ENCODE measurements at places on chromosomes 3 and 15. TPM values are rescaled to one million over a fixed set of nuclear protein-coding genes. Genes with fewer than 3 reads are reported as not detected.

Gene FSD2
- not detected for total RNA-seq

Gene PLA2G4E
- total RNA-seq = not detected

Gene MUC4
- total RNA-seq = not detected

Gene CCR9
- not detected for total RNA-seq

Gene SLC28A2
- total RNA-seq = not detected

Gene C15orf39
- total RNA-seq = 30.8 TPM

Gene PLA2G4D
- not detected for total RNA-seq

Gene CLDN16
- total RNA-seq = not detected

Gene ZBTB47
- total RNA-seq = 69.3 TPM

Gene GPR87
- total RNA-seq = not detected

Gene SPATA12
- not detected for total RNA-seq

Gene PHLDB2
- total RNA-seq = 58.6 TPM

Gene MME
- 1.5 TPM for total RNA-seq

Gene STXBP5L
- not detected for total RNA-seq

Gene A4GNT
- not detected for total RNA-seq

Gene VPS8
- total RNA-seq = 24.9 TPM

Gene LRTM1
- not detected for total RNA-seq

Gene ALDH1A2
- 9.3 TPM for total RNA-seq

Gene PLSCR4
- total RNA-seq = 87.2 TPM

Gene ZCWPW2
- not detected for total RNA-seq

Gene ST8SIA2
- not detected for total RNA-seq

Gene TTLL13
- not detected for total RNA-seq

Gene ESYT3
- total RNA-seq = not detected

Gene MORF4L1
- 108 TPM for total RNA-seq

Gene CCNB2
- not detected for total RNA-seq

Gene NR2E3
- total RNA-seq = not detected

Gene C3orf49
- total RNA-seq = not detected

Gene TIMP4
- 78.9 TPM for total RNA-seq

Gene CACNA2D2
- total RNA-seq = 0.85 TPM

Gene CDHR4
- not detected for total RNA-seq

Gene FGD5
- 112 TPM for total RNA-seq

Gene INKA1
- not detected for total RNA-seq

Gene GUCA1C
- not detected for total RNA-seq

Gene LNP1
- total RNA-seq = 1.3 TPM

Gene SPG21
- total RNA-seq = 41.5 TPM

Gene LEKR1
- total RNA-seq = not detected

Gene PLA1A
- 15.0 TPM for total RNA-seq

Gene CLRN1
- not detected for total RNA-seq

Gene HHLA2
- total RNA-seq = not detected

Gene KLF15
- total RNA-seq = 74.0 TPM

Gene FHIT
- total RNA-seq = 0.21 TPM

Data from ascending aorta (tissue), 2 donors.